ENCODE measurements at places on chromosomes 12 and 14.

DNA sequence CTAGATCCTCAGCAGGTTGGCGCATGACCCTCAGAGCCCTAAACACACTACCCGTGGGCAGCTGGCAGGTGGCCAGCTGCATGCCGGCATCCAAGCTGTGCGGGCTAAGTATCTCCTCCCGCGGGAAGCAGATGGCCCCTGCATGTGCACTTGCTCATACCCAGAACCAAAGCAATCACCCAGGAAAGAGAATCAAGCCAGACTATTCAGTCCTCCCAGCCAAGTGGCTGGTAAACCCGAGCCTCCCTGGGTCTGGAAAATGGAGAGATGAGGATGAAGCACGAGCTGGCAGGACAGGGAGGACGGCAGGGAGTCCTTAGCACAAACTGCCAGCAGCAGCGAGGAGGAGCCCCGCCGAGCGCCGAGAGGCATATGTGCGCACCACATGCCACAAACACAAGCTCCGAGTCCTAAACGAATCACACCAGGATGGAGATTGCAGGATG is 139.7 kb downstream of the RIMBP2 start:
- DNase-seq = no peak

- no peak for DNase-seq
These were observed 44.0 kb downstream of the RBMS2 start for GRCh38 chr12:56565510-56566101.

- DNase-seq = no peak
These were observed 3.8 kb downstream of the USP15 start for GRCh38 chr12:62263966-62264365.

DNA sequence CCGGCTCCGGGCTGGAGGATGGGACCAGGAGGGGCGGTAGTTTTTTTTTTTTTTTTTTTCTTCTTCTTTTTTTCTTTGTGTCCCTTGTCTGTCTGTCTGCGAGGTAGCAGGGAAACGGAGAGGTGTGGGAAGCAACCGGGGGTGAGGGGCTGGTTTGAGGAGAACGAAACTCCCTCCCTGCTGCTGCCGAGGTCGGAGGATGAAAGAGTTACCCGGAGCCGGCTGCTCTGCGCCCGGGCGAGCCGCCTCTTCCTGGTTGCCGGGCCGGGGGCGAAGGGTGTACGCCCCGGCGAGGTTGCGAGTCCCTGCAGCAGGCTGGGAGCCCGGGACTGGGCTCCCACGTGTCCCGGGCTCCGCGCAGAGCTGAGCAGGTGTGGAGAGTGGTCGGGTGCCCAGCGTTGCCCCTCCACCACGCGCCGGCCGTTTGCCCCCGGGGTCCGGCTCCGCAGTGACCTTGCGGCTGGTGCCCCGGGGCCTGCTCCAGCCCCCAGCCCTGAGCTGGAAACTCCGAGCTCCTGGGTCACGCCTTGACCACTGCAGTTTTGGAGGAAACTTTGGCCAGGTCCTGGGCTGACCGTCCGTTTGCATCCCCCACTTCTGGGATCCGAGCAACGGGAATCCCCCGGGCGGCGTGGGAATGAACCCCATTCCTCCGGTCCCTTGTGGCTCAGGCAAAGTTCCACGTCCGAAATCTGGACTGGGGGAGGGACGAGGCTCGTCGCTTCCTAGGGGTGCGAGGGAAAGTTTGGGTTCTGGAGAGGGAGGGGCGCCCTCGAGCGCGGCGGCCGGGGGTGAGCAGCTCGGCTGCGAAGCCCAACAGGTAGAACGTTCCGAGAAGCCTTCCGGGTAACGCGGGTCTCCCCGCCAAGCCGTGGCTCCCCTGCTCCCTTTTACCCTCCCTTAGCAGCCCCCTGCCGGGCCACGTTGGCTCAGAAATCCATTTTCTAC is 1.3 kb downstream of the CHST11 start:
- peak; percentile 60 for DNase-seq

- no peak for DNase-seq
These were observed 4.4 kb downstream of the KRT3 start for GRCh38 chr12:52791271-52792184.

GRCh38 chr14:81523016-81523415 is 10.6 kb downstream of the SEL1L start:
- no peak for DNase-seq

DNA sequence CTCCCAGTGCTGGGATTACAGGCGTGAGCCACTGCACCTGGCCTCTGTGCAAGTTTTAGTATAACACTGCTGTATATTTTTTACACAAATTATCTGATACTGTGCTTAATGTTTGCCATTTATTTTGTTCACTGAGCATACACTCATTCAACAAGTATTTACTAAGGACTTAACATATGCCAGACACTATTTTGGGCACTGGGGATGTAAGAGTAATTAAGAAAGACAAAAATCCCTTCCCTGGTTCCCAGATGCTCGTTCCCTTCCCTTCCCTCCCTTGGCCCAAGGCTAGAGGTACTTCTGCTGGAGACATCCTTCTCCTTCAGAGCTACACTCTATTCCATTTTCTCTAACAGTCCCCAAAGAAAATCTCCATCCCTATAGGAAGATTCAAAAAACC is 12.5 kb downstream of the CIT start:
- no peak for DNase-seq

- no peak for DNase-seq
These were observed 1.3 kb downstream of the MBD6 start for GRCh38 chr12:57523706-57524614.

GRCh38 chr14:64720131-64720576 is 15.9 kb downstream of the PLEKHG3 start:
- DNase-seq = no peak

DNA sequence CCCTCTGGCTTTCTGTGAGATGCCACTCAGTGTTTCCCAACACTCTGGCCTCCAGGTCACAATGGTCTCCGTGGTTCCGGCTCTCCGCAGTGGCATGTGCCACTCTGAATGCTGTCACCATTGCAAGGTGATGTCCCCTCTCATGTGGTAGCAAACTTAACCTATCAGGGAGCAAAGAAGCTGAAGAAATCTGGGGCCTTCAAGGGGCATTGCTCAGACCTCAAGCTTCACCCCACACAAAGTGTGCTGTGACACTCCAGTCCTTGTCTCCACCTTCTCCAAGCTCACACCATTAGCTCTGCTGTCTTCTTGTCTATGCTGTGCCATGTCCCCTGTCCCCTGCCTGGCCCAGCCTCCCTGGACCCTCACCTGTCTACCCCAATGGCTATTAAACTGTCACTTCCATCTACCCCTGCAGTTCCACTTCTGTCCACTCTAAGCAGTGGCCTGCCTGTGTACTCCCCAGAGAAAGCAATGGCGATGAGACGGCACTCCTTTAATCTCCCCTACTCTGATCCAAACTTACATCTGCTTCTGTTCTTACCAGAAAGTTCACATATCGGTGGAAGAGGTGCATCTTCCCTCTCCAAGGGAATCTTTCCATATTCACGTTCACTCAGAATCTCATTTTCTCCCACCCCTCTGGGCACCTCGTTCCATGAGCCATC is 93.7 kb downstream of the DHRS2 start:
- DNase-seq = no peak

GRCh38 chr12:28536088-28536487 is 345.8 kb downstream of the CCDC91 start:
- no peak for DNase-seq

DNA sequence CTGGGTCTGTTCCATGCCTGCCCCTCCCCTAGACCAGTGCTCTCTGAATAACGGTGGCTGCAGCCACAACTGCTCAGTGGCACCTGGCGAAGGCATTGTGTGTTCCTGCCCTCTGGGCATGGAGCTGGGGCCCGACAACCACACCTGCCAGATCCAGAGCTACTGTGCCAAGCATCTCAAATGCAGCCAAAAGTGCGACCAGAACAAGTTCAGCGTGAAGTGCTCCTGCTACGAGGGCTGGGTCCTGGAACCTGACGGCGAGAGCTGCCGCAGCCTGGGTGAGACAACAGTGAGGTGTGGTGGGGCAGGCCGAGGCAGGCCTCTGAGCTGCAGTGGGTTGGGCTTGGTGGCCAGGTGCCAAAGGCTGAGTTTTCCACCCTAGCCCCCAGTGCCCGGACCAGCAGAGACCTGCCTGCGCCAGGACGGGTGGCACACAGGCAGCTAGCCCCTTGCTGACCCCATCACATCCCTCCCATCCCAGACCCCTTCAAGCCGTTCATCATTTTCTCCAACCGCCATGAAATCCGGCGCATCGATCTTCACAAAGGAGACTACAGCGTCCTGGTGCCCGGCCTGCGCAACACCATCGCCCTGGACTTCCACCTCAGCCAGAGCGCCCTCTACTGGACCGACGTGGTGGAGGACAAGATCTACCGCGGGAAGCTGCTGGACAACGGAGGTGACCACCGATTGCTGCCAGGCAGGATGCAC is 28.2 kb upstream of the LRP1-AS start:
- DNase-seq = peak; percentile 36

GRCh38 chr14:90675399-90675798 is 140.8 kb downstream of the TTC7B start:
- DNase-seq = no peak

- DNase-seq = no peak
These were observed 146.0 kb downstream of the FLRT2 start for GRCh38 chr14:85675957-85676356.

DNA sequence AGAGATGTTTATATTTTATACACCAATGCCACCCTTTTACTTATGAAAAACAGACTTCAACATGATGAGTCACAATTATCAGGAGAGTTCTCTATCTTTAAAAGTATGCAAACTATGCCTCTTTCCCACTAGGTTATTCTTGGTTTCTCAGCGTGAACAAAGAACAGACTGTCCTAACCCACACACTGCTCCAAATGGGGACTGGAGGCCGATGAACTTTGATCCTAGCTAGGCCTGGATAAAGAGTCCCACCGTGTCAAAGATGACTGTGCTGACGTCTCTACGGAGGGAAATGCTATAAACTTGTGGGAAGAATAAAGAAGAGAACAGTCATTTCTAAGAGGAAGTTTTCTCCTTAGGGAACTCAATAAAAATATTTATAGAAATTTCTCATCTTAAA is 160.1 kb downstream of the EPS8 start:
- no peak for DNase-seq

DNA sequence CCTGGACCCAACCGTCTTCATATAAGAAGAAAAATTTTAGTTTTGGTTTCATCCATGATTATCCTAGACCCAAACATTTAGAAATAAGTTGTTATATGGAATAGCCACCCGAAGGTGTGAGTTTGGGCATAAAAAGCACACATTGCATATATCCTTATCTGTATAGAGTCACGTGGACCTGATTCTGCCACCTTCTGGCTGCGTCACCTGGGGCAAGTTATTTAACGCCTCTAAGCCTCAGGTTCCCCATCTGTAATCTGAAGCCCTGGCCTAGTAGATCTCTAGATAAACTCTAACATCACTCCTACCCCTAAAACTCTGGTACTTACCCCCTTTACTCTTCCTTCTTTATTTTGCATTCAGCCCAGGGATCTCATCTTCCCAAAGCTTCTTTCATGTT is 14.3 kb upstream of the KRT5 start:
- DNase-seq = no peak

GRCh38 chr14:97618917-97619690 is 821.9 kb downstream of the VRK1 start:
- no peak for DNase-seq

GRCh38 chr12:101671157-101671791 is 26.2 kb upstream of the CHPT1 start:
- peak; percentile 14 for DNase-seq

DNA sequence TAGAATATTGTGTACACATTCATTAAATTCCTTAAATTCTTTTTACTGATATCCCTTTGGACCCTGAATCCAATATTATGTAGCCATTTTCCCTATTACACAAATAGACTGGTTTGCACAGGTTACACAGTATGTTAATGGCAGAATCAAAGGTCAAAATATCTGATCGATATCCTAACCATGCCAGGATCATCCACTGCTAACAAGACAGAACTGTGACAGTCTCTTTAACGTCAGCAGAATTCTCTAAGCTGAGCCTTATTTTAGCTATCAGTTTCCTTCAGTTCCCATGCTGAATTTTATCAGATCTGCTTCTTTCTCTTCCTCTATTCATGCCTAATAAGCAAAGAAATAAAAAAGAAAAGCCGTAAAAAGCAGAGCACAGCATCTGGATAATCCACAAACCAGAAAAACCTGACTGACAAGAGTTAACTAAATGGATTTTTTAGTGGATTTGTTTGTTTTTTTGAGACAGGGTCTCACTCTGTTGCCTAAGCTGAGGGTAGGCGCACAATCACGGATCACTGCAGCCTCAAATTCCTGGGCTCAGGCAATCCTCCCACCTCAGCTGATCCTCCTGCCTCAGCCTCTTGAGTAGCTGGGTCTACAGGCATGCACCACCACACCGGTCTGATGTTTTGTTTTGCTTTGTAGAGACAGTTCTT is 130.4 kb downstream of the PAWR start:
- DNase-seq = no peak

DNA sequence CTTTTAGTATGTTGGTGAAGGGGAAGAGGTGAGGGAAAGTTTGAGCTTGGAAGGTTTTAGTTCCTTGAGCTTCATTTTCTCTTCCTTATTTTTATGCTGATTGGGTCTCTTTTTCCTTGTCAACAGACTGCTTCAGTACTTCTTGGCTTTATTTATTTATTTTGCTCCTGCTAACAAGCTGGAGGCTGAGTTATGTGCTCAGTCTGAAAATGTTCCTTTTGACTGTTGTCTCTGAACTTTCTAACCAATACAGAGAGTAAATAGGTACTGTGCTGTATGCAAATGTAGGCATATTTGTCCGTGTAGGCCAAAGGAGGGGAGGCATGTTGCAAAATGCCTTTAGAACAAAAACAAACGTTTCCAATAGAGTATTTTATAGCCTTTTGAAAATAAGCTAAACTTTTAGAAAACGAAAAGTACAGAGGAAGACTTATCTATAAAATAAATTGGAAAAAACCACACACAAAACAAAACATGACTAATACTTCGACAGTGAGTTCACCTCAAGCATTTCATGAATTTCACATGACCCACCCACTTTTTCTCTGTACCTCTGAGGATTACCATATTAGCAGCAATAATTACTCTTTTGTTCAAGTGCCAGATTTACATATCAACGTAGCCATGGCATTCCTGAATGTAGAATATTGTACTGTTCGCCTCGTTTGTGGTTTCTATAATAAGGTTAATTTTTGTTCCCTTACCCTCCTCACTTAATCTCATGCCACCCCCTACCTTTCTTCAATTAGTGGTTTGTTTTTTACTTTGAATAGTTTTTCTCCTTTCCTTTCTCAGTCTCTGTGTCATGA is 4.7 kb upstream of the CREBL2 start:
- DNase-seq = no peak
